ENCODE measurements at places on chromosomes 3 and 15.

DNA sequence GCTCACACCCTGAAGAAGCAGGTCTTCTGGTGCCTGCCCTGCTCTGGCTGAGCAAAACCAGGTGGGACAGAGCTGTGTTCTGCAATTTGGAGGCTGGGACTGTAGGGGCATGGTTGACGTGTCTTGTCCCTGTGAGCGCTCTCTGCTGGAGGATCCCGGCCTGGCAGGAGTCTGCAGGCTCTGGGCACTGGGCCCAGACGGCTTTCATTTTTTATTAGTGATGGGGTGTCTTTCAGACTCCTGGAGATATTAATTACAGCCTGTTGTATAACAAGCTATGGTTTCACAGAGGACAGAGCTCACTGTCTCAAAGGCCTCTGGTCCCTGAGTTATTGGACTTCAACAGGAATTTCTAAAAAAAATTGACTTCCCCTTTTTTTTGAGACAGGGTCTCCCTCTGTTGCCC is 29.5 kb upstream of the ZNF710 start:
- no peak for DNase-seq

GRCh38 chr3:8539419-8539818 is 37.8 kb downstream of the LMCD1 start:
- DNase-seq = no peak

DNA sequence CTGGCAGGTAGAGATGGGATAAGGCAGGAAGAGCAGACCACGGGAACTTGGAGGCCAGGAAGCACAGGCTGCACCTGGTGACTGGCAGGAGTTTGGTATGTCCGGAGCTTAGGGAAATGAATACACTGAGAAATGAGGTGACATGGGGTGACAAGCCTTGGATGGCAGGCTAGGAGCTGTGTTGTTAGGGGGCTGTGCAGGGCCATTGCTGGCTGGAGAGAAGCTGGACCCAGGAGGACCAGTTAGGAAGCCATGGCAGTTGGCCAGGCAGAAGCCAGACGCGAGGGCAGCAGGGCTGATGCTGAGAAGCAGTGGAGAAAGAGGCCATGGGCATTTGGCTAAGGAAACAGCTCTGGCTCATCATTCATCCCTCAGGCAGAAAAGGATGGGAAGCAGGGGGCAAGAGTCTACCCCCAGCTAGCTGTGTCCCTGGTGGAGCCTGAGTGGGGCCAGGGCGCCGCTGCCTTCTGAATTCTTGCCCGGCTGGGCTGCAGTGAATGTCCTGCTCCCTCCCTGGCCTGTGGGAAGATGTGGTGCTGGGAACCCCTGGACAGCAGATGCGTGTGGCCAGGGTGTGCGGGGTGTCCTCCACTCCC is 255.8 kb downstream of the FAM43A start:
- DNase-seq = no peak

GRCh38 chr15:57213862-57214261 is 162.4 kb upstream of the CGNL1 start:
- no peak for DNase-seq

- no peak for DNase-seq
Measured at GRCh38 chr15:88276821-88277410, 20.4 kb upstream of the NTRK3 start.

GRCh38 chr3:69458803-69459365 is 73.0 kb upstream of the FRMD4B start:
- no peak for DNase-seq

DNA sequence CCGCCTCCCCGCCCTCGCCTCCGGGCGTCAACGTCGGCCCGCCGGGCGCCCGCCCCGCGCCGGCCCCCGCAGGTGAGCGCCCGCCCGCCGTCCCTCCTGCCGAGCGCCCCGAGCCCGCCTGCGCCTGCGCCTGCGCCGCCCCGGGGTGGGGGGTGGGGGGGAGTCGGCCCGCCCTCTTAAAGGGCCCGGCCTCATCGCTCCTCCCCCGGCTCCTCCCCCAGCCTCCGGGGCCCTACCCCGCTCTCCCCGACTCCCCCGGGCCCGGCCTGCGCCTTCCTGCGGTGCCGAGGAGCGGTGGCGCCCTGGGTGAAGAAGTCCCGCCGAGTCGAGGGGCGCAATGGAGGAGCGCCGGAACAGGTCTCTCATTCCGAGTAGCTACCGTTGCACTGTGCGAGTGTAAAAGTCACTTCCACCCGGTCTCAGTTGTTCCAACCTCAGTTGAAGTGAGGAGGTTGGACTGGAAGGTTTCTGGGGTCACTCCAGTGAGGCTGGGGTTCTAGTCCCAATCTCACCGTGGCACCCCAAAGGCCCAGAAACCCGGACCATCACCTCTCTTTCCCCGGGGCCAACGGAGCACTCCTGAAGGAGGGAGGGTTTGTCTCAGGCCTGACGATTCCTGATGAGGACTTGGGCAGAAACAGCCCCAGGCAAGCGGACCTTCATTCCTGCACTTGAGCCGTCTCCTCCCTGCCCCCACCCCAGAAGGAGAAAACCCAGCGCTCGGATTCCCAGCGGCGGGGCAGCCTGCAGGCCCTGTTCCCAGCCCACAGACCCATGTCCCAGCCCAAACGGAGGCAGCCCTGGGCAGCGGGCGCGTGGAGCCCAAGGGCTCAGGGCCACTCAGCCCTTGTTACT is 1.5 kb upstream of the TNK2 start:
- DNase-seq = peak; percentile 86

GRCh38 chr15:58163985-58164384 is 25.8 kb downstream of the AQP9 start:
- DNase-seq = no peak

DNA sequence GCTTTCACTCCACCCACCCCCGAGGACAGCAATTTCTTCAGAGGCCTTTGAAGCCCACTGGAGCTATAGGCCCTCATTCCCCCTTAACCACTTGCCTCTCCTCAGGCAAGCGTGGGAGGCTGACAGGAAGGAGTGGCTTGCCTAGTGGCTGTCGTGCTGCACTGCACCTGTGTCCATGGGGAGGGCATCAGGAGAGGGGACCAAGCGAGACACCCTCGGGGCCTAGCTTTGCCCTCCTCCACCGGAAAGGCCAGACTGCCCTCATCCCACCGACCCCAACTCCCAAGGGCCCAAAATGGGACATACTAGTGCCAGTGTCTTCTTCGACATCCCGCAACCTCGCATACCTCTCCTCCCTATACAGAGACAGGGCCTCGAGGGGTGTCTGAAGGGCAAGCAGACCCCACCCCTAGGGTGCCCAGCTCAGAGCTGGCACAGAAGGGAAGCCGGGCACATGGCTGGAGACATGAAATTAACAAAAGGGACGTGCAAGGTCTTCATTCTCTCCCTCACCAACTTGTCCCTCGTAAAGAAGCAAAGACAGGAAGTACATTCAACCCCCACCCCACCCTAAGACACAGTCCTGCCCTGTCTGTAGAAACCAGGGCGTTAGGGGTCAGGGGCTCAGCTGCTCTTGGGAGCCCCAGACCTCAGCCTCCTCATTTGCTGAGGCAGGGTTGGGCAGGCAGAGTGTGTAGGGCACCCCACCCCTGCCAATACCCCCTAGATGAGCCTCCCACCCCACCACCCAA is 24.3 kb downstream of the VIPR1 start:
- DNase-seq = no peak

GRCh38 chr3:16908016-16908807 is 23.5 kb downstream of the PLCL2 start:
- DNase-seq = no peak

GRCh38 chr3:184345317-184346144 is 8.1 kb downstream of the FAM131A start:
- peak; percentile 54 for DNase-seq

GRCh38 chr3:123039178-123039577 is 11.6 kb upstream of the SEMA5B start:
- DNase-seq = no peak

DNA sequence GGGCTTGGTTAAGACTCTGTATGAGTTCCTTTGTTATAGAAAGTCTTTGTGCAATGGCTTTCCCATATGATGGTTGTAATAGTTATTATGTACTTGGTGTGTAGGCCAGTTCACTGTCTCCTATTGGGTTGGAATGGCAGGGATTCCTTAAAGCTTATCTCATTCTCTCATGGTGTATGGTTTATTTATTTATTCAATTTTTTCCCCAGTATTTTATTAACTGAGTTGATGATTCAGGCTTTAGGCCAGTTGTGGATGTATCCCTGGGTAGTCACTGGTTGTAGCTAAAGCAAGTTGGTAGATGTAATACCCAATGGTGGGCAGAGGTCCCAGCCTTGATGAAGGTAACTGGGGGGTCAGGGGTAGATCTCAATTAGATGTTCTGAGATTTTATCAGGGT is 349.4 kb downstream of the DOCK3 start:
- DNase-seq = no peak

- no peak for DNase-seq
Measured at GRCh38 chr3:159497361-159497760, 491.3 kb upstream of the IL12A start.

DNA sequence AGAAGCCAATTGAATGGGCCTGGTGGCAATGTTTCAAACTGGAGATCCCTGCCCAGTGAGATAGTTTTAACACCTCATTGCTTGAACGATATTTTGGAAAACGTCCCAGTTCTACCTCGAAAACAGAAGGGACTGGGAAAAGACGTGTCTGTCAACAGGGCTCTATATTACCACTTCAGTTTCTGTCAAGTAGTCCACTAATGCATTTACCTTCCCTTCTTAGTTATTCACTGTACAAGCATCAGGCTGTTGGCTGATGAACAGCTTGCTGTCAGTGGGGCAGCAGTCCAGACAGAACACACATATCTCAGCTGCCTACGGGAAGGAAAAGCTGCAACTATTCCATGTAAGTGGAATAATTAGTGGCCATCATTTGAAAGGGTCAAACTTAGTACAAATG is 794.7 kb upstream of the GBE1 start:
- DNase-seq = no peak

DNA sequence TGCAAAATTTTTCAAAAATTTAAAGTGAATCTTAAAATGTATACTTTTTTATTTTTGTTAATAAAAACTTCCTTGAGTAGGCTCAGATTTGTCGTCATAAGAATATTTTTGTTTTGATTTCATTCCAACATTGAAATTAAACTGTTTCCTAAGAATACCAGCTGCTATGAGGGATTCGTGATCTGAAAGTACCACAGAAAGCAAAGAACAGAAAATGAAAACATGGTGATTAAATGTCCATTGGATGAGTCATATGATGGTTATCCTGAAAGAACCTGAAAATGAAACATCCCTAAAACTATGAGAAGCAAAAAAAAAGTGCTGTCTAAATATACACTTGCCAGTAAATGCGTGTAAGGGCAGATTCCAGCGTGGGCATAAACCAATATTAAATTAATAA is 143.8 kb downstream of the GMNC start:
- no peak for DNase-seq

DNA sequence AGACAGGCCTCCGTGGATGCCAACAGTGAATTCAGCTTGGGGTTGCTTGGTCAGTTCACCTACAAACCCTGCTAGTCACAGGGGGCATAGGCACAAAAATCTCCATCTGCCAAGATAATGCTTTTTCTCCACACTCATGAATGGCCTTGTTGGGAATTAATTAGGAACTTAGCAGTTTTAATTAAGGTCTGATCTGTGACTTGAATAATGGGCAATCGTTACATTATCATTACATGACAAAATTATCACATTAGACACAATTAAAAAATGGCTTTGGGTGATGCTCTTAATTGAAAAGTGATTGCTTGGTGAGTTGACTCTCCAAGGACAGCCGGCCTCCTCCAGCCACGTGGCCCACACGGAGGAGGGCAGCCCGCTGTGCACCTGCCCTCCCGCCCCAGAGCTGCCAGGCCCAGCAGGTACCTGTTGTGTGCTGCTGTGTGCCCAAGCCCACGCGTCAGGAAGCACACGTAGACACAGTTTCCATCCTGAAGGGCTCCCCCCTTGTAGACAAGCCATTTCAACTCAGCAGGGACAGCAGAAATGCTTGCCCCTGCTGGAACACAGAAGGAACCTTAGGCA is 274.2 kb downstream of the OCA2 start:
- no peak for DNase-seq

- no peak for DNase-seq
Measured at GRCh38 chr15:95018888-95019545, 787.7 kb downstream of the MCTP2 start.

DNA sequence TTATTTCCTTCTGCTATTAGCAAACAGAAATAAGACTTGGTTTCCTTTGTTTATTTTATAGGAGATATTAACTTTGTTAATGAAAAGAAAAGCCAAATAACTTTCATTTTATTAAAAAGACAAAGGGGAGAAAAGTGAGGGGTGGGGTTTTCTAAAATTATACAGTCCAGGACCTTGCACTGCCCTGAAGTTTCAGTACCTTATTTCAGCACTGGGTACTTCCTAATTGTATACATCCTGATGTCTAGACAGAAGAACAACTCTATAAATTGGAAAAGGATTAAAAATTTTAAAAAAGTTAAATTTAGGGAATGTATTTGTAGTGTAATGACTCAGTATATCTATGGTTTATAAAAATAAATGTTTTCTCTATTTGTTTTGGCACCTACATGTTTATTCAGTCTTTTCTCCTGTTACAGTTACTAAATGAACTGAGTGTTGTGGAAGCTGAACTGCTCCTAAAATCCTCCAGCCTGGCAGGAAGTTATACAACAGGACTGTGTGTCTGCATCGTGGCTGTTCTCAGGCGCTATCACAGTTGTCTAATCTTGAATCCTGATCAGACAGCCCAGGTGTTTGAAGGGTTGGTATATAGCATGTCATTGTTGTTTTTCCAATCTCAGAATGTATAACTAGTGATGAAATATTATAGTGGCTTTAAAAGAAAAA is 27.6 kb upstream of the P2RY13 start:
- DNase-seq = no peak

DNA sequence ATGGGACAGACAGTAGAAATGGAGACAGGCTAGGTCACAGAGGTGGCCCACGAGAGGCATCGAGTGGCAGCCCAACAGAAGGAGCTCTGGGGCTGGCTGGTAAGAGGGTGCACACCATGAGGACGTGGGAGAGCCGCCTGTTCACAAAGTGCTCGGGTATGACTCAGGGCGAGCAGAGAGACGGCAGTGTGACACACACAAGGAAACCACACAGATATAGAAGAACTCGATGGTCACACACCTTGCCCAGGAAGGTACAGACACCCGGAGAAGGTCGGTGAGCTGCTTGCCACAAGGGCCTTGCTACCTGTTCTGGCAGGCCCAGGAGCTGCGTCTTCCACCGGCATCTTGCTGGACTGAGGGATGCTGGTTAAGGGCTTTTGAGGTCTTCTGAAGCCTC is 50.2 kb downstream of the CA12 start:
- no peak for DNase-seq

Measured in hematopoietic multipotent progenitor cell (in vitro differentiated cells).